ENCODE measurements at places on chromosomes 5 and 9. TPM values are rescaled to one million over a fixed set of nuclear protein-coding genes. Genes with fewer than 3 reads are reported as not detected.

The KIAA0825 gene
- 2.1 TPM for polyA plus RNA-seq

The ANKRD34B gene
- polyA plus RNA-seq = 0.08 TPM

The KIAA1958 gene
- polyA plus RNA-seq = 3.8 TPM

The GDA gene
- 0.30 TPM for polyA plus RNA-seq

The SLC6A7 gene
- polyA plus RNA-seq = 0.22 TPM

The HTR4 gene
- not detected for polyA plus RNA-seq

The CCL28 gene
- polyA plus RNA-seq = 0.17 TPM

The GARIN3 gene
- not detected for polyA plus RNA-seq

The PAX5 gene
- polyA plus RNA-seq = 0.21 TPM

The SPDL1 gene
- 16.1 TPM for polyA plus RNA-seq

The HMGCS1 gene
- 34.2 TPM for polyA plus RNA-seq

The CBY3 gene
- polyA plus RNA-seq = 0.61 TPM

The ISL1 gene
- polyA plus RNA-seq = 0.28 TPM

The CMBL gene
- polyA plus RNA-seq = 110 TPM

The SURF1 gene
- 35.5 TPM for polyA plus RNA-seq

The DNM1 gene
- polyA plus RNA-seq = 51.3 TPM

The BAAT gene
- polyA plus RNA-seq = 0.66 TPM

The IFNA21 gene
- not detected for polyA plus RNA-seq

The LCN10 gene
- polyA plus RNA-seq = 5.6 TPM

The TXNDC8 gene
- not detected for polyA plus RNA-seq

The ST8SIA4 gene
- polyA plus RNA-seq = 6.7 TPM

The NRARP gene
- polyA plus RNA-seq = 3.9 TPM

The DRD1 gene
- polyA plus RNA-seq = not detected

The MARVELD2 gene
- polyA plus RNA-seq = 0.25 TPM

The CDO1 gene
- 15.4 TPM for polyA plus RNA-seq

The NAIP gene
- 21.9 TPM for polyA plus RNA-seq

The FAF2 gene
- 26.0 TPM for polyA plus RNA-seq

The ENTREP1 gene
- 48.7 TPM for polyA plus RNA-seq

The PDLIM4 gene
- polyA plus RNA-seq = 51.7 TPM

The RELL2 gene
- polyA plus RNA-seq = 0.12 TPM

The ZNF366 gene
- polyA plus RNA-seq = 4.0 TPM

The GALNT12 gene
- polyA plus RNA-seq = 2.6 TPM

The DDX4 gene
- 0.23 TPM for polyA plus RNA-seq

The LCN12 gene
- 0.67 TPM for polyA plus RNA-seq

The GPR150 gene
- 0.22 TPM for polyA plus RNA-seq

All from hindlimb muscle (tissue), 1 donor.